ENCODE measurements at places on chromosomes 5 and 9. TPM values are rescaled to one million over a fixed set of nuclear protein-coding genes. Genes with fewer than 3 reads are reported as not detected.
A peak's percentile ranks its signal among the peaks of the same experiment; 100 is the strongest.

Gene FBXL7
- 0.90 TPM for total RNA-seq

DNA sequence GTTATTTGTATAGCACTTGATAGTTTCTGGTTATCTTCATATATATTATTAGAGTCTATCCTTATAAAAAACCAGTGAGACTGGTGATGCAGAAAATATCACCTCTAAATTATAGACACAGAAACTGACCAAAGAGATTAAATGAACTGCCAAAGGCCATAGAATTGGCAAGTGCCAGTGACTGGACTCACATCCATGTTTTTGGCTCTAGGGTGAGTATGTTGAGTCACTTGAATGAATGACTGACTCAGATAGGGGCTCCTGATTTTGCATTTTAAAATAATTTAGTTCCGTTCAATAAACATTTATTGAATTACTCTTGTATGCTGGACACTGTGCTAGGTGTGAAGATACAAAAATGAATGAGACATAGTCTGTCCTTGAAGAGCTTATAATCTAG is 70.7 kb downstream of the NR2F1 start:
- no peak for DNase-seq

- DNase-seq: peak; percentile 51
Observed at GRCh38 chr9:99000476-99001395, 57.0 kb downstream of the COL15A1 start.

DNA sequence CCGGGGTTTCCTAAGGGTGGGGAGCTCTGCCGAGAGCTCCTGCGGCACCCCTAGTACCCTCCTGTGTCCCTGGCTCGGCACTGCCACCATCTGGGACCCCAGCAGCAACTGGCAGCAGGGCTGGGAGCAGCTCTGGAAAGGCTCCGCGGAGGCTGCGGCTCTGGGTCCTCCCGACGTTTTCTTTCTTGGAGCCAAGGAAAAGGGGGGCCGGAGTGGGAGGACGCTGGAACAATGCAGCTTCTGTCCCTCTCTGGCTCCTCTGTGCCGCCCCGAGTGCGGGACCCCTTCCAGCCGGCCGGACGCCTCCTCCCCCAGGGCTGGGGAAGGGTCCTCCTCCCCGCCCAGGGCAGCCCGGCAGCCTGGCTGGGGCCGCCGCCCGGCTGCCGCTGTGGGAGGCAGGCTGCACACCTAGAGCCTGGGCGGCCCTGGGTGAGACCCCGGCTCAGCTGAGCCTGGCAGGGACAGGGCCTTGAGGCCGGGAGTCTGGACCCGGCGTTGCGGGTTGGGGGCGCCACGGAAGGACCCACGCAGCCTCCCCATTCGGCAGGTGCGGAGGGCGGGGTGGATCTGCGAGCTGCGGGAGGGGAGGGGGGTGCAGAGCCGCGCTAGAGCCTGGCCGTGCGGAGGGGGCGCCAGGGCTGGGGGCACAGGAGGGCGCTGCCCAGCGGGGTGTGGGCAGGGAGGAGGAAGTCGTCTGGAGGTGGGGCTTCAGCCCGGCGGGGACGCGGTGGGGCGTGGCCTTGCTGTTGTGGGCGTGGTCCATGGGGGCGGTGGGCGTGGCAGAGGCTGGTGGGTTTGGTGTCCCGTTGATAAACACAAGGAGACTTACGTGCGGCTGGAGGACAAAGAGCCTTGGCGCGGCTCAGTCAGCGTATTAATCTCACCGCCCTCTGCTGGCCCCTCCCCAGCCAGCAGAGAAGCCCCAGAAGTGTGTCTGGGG is 15.1 kb downstream of the GPSM1 start:
- no peak for DNase-seq

- no peak for DNase-seq
Observed at GRCh38 chr9:88748566-88749261, 213.7 kb downstream of the NXNL2 start.

DNA sequence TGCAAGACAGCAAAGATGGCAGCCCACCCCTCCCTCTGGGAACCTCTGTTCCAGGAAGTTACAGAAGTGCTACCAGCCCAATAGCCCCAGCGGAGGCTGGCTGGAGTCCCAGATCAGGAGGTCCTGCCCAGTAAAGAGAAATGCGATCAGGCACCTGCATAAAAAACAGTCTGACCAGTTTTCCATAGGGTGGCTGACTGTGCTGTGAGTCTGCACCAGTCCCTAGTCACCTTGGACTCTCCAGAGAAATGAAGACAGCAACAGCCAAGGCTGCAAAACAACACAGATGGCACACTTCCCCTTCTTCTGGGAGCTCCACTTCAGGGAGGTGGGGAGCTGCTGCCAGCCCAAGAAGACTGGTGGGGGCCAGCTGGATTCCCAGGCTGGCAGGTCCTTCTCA is 265.5 kb upstream of the PCSK5 start:
- DNase-seq: no peak

DNA sequence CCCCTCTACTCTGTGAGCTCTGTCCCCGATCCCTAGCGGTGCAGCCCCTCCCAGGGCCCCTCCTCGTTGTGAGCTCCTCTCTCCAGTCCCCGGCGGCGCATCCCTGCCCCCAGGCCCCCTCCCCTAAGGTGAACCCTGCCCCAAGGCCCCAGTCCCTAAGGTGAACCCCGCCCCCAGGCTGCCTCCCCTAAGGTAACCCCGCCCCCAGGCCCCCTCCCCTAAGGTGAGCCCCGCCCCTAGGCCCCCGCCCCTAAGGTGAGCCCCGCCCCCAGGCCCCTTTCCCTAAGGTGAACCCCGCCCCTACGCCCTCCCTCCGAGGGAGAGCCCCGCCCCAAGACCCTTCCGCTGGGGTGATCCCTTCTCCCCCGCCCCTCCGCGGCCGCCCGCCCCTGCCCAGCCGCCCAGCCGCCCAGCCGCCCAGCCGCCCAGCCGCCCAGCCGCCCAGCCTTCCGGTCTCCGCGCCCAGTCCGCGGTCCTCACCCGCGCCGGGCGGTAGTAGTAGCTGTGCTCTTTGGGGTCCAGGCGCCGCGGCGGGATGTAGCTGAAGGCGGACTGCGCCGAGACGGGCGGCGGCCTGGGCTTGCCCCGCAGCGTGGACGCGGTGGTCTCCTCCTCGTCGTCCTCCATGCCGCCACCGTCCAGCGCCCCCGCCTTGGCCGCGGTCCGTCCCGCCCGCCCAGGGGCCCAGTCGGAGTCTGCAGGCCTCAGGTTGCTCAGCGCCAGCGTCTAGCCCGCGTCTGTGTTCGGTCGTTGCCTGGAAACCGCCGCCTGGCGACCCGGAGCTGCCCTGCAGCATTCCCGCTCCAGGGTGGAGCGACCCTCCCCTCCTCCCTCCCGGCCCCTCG is at the start of gene CFAP90:
CFAP90 (minus strand) TSS at position 739 of the 845 bp plus-strand sequence; CDS start at position 627, 112 bp downstream.
- peak; percentile 19 for DNase-seq

- no peak for DNase-seq
Observed at GRCh38 chr9:37187713-37188439, 67.5 kb downstream of the ZCCHC7 start.

- no peak for DNase-seq
Observed at GRCh38 chr9:88508326-88508725, 26.7 kb upstream of the NXNL2 start.

GRCh38 chr9:121989010-121989409 is 104.1 kb downstream of the TTLL11 start:
- DNase-seq: no peak

DNA sequence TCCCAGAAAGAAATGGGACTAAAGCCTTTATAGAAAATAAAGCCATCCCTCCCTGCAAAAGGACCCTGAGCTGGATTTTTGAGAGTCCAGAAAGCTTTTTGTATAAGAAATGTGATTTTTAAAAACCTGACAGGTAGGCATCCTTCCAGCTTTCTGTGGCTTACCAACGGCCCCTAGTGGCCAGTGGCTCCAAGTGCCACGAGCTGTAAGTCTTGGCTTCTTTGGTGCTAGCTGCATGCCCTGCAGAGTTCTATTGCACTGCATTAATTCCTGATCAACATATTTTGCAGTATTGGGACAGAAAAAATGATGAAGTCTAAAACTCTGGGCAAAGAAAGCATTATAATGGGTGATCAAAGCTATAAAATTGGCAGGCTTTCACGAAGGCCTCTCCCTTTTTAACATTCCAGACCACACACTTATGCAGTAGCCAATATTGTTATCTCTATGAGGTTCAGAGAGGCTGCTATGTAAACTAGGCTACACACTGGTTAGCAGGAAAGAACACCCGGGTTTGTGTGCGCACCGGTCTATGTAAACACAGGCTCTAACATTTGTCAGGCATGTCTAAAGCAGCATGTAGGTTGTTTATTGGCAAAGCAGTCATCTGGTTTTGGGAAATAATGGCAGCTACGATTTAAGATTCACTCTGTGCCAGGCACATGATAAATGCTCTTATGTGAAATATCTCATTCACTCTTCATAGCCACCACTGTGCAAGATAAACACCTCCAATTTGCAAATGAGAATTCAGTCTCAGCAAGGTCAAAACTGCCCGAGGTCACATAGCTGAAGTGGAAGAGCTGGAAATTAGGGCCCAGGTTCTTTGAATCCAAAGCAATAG is 55.2 kb downstream of the NMUR2 start:
- DNase-seq: peak; percentile 4

DNA sequence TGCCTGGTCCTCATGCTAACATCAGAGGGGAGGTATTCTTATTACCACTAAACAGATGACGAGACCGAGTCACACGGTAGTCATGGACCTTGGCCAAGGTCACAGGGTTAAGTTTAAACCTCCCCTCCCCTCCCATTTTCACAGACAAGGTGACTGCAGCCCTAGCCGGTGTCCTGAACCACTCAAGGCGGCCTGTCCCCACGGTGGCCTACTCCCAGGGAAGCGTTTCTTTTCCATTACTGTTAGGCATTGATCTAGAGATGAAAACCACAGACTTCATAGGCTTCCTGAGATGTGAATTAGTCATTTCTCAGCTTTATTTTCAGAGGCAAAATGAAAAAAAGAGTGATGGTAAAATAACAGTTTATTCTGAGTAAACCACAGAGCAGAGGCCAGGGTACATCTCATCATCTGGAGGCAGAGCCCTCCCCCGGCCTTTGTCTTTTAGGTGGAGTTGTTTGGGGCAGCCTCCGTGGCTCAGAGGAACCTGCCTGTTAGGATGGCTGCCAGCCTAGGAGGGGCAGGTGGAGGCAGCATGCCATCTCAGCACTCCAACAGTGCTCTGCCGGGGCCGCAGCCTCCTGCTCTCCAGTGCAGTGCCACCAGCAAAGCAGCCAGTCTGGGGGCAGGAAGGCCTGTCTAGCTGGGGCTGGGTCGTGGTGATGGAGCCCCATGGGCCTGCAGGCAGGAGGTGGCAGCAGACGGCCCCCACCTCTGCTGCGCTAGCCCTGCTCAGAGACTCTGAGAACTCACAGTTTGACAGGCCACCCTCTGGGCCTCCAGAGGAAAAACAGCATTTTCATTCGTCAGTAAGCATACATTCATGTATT is 71.2 kb downstream of the RAPGEF1 start:
- DNase-seq: no peak

All from thymus (tissue), 14 donors.